ENCODE measurements at places on chromosomes 4 and X.

DNA sequence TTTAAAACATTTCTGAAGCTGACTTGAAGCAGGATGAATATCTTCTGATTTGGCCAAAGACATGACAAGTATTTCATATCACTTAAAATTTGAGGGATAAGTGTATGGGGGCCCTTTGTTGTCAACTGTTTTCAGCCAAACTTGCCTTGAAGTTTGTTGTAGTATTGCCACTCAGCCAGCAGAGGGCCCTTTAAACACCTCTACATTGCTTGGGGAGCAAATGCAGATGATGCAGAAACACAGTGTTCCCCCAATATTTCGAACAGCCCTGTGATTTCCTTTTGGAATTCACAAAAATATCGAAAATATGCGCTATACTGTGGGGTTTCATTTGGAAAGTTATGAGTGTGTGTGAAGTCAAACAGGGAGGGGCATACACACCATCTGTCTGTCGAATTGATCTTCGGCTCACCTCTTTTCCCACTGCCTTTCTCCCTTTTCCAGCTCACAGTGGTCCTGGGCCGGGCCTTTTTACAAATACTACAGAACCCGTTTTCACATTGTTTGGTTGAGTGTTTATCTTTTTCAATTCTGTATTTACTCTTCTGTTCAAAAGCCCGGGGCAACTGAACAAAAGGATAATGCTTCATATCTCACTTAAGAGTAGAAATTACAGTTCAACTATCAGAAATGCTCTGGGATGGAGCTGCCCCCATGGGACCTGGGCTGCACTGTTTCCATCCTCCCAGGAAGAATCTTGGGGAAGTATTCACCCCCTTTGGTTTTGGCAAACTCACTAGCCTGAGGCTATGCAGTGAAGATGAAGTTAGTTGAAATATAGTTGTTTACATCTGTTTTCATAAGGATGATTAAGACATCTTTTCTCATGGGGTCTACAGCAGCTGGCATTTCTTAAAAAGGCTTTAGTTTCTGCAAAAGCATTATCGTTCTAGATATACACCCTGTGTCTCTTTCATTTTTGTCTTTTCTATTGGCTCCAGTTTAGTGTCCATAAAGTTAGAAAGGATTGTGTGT, 137.6 kb downstream of the EGF start:
- DNase-seq: no peak

DNA sequence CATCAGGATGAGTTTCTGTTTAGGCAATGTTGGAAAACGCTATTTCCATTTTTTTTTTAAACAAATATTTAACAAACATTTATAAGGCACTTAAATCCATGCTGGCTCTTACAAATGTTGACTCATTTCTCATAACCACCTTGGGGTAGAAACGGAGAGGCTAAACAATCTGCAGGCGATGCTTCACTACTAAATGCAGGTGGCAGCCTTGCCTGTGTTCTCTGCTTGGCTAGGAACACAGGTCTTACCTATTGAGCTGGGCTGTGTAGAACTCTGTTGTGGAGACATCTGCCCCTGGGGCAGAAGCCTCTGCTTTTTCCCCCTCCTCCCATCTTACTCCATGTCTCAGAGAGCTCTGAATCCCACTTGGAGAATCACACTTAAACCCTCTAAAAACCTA, 1.4 kb upstream of the CXCL1 start:
- no peak for DNase-seq

GRCh38 chrX:151816934-151817333, 82.4 kb downstream of the CNGA2 start:
- DNase-seq: no peak

GRCh38 chrX:8289523-8289922, 118.5 kb upstream of the VCX2 start:
- DNase-seq: no peak

DNA sequence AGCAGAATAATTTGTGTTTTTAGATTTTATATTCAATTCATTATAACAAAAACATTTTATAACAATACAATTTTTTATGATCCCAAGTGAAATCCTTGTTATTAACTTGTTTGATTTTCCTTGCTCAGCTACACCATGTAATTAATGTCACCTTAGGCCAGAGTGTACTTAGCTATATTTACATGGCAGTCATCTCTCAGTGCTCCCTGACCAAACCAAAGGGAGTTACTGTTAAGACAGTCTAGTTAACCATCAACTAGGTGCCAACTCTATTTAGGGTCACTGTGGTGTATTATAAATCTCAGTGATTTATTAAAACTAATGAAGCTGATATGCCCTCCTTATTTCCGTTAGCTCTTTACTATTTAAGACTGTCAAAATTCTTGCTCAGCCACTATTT, 44.4 kb downstream of the CCDC158 start:
- no peak for DNase-seq

- DNase-seq: no peak
Observed at GRCh38 chr4:85778632-85779131, 303.7 kb downstream of the ARHGAP24 start.

GRCh38 chr4:121053601-121054143, 18.7 kb downstream of the NDNF start:
- DNase-seq: no peak

DNA sequence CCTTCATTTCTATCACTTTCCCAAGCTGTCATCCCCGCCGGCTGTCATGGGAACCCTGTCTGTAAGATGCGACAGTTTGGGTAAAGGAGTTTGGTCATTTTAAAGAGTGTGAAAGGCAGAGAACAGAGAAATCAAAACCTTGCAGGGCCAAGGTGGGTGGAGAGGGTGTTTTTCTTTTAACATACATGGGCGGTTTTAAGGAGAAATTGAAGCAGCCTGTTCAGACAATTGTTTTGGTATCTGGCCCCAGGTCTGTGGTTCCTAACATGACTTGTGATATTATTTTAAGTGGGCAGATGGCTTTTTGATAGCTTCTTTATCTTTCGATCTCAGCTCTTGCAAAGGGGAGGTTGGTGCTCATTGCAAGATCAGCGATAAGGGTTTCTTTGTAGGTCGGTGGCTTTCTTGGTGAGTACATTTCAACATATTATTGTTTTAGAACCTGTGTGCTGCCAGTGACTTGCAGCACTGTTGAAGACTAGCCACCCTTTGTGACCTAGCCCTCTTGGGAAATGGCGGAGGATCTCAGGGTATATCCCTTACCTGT, 3.7 kb downstream of the PPP1R3F start:
- no peak for DNase-seq

Measured in DMS 273 treated with DMSO at 0.1 percent for 48 hours (cell line).